AG20443 (cell line): ENCODE measurements at places on chromosomes 5 and 9.
A peak's percentile ranks its signal among the peaks of the same experiment; 100 is the strongest.

GRCh38 chr5:107519900-107520354 is 150.8 kb downstream of the EFNA5 start:
- DNase-seq: peak; percentile 26

- DNase-seq: peak; percentile 10
Observed at GRCh38 chr5:71482132-71482531, 26.7 kb downstream of the BDP1 start.

- no peak for DNase-seq
Observed at GRCh38 chr5:122220511-122220910, 91.2 kb downstream of the ZNF474 start.

DNA sequence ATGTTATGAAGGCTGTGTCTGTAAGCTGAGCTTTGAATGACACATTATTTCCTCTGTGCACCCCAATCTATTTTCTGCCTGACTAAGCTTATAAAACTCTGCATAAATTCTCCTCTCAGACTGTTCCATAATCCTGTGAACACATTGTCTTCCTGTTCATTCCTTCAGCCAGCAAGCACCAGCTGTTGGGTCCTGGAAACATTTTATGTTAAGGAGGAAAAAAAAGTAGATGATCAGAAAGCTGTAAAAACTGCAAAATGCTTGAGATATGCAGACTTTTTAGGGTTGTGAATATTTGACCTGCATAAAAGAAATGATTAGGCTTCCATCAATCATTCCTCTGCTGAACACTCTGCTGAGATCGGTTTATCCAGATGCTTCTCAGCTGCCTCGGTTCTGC is 1246.0 kb upstream of the DMAC1 start:
- no peak for DNase-seq

- no peak for DNase-seq
Observed at GRCh38 chr5:38046103-38046502, 206.3 kb upstream of the GDNF start.

GRCh38 chr5:134420343-134420742 is 8.7 kb upstream of the CDKN2AIPNL start:
- DNase-seq: no peak

GRCh38 chr9:112049811-112050516 is 125.1 kb downstream of the SUSD1 start:
- DNase-seq: peak; percentile 44

GRCh38 chr5:160619381-160619780 is 197.7 kb downstream of the PTTG1 start:
- DNase-seq: no peak

DNA sequence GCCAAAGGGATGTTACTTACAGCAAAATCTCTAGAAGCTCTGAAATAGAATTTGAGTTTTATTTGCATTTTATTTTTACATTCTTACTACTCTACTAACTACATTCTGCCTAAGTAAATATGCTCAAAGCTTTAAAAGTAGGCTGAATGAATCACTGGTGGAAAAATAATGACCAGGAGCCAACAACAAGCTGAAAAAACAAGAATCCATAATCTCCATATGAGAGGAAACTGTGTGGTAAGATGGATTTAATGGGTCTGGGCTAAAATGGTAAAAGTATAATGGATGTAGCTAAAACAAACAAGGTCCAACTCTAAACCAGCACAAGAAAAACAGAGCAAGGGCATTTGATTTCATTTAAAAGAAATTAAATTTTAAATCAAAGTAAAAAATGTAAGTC is 525.8 kb upstream of the FTMT start:
- no peak for DNase-seq

DNA sequence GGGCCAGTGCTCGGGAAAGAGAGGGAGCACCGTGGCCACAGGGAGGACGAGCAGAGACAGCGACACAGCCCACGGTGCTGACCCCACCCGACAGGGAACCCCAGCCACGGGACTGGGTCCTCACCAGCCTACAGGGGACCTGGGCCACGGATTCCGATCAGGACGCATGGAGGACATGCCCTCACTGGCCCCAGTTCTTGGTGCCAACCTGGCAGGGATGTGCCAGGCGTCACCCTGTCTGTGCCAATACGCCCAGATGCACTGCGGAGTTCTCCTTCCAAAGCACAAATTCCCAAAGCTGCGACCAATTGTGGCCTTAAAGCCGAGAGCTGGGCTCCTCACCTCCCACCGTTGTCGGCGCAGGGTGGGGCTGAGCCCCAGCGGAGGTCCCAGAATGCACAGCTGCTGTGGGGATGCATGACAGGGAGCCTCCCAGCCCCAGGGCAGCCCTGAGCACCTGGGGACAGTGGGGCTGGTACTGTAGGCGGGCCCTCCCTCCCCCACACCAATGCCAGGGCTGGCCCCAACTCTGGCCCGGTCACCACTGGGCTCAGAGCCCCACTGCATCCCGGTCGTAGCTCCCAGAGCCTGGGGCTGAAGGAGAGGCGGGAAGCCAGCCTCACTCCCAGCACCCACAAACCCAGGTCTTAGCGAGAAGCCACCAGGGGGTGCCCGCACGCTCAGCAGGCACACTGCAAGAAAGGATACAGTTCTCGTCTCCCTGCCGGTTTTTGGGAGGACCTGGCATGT is 44.2 kb downstream of the NKD2 start:
- DNase-seq: no peak
